ENCODE measurements at places on chromosomes 1 and 21.

DNA sequence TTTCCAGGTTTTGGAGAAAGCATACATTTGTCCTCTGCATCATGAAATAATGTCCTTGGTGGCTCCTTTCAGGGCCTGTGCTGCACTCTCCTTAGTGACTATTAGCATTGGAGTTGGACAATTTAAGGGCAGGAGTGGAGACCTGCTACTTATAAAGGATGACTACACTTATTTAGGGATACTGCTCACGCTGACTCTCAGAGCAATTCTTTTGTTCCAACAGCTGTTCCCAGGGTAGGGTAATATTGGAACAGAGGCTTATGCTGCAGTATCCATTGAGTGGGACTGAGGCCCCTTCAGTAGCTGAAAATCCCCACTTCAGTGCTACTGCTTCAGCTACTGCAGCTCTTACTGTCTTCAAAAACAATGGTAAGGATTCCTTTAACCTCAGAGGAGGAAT, 84.6 kb downstream of the GPR88 start:
- no peak for DNase-seq

GRCh38 chr1:41109310-41110197, 88.0 kb upstream of the SLFNL1 start:
- DNase-seq, result peak; percentile 88

GRCh38 chr1:165235777-165236291, 120.7 kb downstream of the LMX1A start:
- no peak for DNase-seq

- no peak for DNase-seq
These were observed 15.5 kb downstream of the IFNGR2 start for GRCh38 chr21:33418691-33419090.

GRCh38 chr1:171919891-171920887, 78.9 kb downstream of the DNM3 start:
- DNase-seq, result peak; percentile 28

GRCh38 chr1:38776466-38777065, 83.0 kb downstream of the RRAGC start:
- DNase-seq, result no peak

- no peak for DNase-seq
These were observed 533.3 kb downstream of the OMA1 start for GRCh38 chr1:58013237-58013636.

DNA sequence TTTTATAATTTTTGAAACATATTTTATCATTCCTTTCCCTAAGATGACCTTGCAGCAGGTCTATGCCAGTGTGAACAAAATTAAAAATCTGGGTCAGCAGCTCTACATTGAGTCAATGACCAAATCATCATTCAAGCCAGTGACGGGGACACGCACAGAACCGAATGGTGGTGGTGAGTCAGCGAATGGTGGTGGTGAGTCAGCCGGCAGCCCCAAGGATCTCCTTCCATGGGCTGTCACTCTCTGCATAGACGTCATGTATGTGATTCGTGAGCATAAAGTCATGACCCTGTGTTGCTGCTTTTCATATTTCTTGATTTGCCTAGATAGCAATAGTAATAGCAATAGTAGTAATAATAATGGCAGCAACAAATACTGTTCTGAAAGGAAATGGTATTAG, 26.3 kb downstream of the PER3 start:
- DNase-seq, result peak; percentile 89

DNA sequence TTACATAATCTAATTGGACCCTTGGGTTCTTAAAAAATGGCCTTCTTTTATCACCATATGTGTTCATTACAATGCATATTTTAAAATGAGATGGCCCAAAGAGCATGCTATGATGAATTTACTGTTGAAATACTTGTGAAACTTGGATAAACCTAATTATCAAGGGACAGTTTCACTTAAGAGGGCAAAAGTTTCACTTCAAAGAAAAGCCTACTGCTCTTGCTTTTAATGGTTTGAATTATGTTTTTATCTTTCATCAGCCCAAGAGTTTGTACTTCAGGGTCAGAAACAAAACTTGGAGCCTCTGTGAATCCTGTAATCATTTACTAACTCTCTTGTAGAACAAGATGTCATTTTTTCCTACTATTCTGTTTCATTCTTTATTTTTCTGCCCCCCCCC, 32.3 kb downstream of the POU2F1 start:
- DNase-seq, result no peak

DNA sequence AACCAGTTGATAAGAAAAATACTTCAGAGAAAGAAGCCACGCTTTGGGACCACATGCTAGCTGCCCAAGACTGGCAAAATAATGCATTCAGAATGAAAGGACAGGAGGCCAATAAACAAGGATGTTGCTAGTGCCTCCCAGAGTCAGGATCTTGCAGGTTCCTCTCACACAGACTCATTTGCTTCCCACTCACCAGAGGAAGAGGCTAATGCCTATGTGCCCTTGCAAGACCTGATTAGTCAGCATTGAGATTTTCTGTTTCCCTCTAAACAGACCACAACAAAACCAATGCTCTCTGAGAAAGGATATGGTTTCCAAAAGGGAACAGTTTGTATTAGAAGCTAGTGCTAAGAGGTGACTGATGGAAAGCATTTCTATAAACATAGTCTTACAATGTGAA, 85.7 kb downstream of the NRDC start:
- peak; percentile 31 for DNase-seq

- no peak for DNase-seq
These were observed 163.1 kb upstream of the NRIP1 start for GRCh38 chr21:15227919-15228318.

GRCh38 chr1:99992044-99992722, 22.4 kb downstream of the SLC35A3 start:
- no peak for DNase-seq

- peak; percentile 64 for DNase-seq
These were observed 411.2 kb upstream of the CAMK1G start for GRCh38 chr1:209172286-209172685.

DNA sequence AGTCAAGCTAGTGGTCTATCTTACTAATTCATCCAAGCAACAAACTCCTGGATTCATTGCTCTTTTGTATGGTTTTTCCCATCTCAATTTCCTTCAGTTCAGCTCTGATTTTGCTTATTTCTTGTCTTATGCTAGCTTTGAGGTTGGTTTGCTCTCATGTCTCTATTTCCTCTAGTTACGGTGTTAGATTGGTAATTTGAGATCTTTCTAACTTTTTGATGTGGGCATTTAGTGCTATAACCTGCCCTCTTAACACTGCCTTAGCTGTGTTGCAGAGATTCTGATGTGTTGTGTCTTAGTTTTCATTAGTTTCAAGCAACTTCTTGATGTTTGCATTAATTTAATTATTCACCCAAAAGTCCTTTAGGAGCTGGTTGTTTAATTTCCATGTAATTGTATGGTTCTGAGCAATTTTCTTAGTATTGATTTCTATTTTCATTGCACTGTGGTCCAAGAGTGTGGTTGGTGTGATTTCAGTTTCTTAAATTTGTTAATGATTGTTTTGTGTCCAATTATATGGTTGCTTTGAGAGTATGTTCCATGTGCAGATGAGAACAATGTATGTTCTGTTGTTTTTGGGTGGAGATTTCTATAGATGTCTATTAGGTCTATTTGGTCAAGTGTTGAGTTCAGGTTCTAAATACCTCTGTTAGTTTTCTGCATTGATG, 154.6 kb downstream of the PLPPR5 start:
- DNase-seq, result no peak

DNA sequence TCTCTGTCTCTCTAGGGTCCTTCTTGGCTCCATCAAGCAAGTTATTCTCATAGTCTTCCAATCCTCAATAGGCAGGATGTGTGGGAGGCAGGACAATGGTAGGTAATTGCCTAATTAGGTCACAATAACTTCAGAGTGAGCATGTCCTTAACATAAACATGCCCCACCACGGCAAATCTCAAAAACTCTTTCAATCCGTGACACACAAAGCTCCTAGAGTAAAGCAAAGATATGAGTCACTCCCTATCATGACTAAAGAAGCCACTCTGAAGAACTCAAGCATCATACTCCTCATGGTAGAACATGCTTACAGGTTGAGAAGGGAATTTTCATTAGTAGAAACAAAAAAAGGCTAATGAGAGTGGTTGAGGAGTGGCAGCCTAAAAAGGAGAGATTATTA, 4.9 kb downstream of the HAO2 start:
- DNase-seq, result peak; percentile 57

DNA sequence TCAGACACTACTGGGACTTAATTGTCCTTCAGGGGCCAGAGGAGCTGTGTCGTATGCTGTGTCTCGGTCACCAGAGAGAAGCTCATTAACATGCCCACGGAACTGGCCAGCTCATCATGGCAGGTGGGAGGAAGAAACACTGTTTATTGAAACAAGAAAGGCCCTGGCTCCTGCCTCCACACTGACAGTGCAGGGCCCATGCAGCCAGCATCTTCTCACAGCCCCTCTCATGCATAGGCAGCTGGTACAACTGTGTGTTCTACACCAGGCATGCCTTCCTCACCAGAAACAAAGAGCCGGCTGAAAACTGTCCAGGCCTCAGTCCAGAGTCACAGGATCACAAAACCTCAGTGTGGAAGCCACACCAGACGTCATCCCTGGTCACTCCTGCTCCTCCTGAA, 106.0 kb downstream of the UBE2U start:
- no peak for DNase-seq

GRCh38 chr1:100134872-100135271, 1.9 kb downstream of the TRMT13 start:
- DNase-seq, result peak; percentile 16

- peak; percentile 16 for DNase-seq
These were observed at the start of gene C4BPB for GRCh38 chr1:207088701-207089626. Gene C4BPB, plus strand, starts transcription at chr1:207088860. Its CDS starts 672 bp downstream, at chr1:207089532.

DNA sequence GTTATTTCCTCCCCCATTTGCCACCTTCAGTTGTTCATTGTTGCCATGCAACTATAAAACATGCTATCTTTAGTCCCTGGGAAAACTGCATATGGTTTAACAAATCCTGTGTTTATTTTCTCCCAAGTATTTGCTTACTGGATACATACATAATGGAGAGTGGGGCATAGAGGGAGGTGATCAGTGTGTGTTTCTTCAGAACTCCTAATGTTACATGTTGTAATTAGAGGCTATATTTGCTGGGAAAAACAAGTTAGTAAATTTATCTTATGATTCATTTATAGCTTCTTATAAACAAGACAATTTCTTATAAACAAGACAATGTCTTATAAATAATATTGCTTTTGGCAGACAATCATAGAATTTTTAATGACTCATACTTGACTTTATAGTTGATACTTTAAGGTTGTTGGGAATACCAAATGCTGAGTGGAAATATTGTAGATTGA, 7.3 kb upstream of the GIPC2 start:
- no peak for DNase-seq

- no peak for DNase-seq
These were observed 498.3 kb downstream of the NPHP4 start for GRCh38 chr1:5493851-5494311.

DNA sequence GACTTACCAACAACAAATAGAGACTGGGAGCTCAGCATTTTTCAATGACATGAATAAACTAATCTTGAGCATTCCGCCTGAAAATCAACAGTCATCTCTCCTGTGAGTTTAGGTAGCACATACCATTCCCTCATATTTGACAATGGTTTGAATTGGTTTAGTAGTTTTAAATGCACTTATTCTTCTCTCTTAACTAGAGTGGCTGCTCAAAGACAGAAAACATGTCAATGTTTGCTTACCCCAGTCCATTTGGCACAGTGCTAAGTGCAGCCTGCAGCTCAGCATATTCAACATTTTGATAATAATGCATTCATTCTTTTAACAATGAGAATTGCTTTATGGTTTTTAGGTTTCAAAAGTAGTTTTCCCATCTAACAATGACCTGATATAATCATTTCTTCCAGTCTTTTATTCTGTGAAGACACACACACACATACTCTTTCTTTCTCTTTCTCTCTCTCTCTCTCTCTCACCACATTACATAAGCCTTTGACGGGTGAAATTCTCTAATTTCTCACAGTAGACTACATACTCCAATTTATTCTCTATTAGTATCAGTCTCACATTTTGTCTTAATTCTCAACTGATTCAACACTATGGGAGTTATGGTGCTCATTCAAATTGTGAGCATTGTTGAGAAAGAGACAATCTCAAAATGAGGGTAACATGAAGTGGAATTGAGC, 432.3 kb downstream of the LRRIQ3 start:
- no peak for DNase-seq

- DNase-seq, result no peak
These were observed 53.1 kb downstream of the NAV1 start for GRCh38 chr1:201591981-201592380.

- DNase-seq, result no peak
These were observed 9.1 kb upstream of the CDK18 start for GRCh38 chr1:205495237-205495823.

DNA sequence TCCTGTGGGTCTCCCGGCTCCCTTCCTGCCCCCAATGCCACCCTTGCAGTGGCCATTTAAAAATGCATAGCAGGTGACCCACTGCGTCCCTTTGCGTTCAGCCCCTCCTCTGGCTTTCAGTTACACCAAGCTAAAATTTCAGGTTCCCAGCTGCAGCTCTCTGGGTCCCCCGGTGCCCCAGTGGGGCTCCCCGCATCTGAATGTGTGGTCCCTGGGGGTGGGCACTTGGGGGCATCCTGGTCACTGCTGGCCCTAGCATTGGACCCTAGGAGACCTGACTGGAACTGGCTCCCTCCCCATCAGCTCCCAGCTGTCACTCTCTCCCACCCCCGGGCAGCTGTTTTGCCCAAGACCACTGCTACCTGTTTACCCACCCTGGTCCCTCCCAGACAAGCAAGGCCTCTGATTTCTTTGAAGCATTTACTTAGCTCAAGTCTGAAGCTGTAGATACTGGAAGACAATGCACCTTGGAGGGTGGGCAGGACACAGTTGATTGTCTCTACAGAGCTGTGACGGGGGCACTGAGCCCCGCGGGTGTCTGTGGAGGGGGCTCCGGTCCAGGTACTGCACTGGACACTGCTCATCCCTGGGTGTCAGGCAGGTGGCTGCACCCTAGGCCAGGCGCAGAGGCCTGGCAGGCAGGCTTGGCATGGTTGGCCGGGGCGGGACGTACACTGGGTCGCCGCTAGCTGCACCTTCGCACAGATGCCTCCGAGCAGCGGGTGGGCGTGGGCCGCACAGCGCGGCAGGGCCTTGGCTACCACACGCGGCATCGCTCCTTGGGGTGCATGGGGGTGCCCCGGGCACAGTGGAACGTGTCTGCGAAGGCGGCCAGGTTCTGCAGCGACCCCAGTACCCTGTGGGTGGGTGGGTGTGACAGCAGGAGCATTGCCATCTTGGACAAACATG, 3.9 kb downstream of the PRXL2B start:
- no peak for DNase-seq
